ENCODE measurements at places on chromosomes 12 and 14.

GRCh38 chr12:49088150-49088931, 6.3 kb downstream of the DHH start:
- peak; percentile 74 for DNase-seq

DNA sequence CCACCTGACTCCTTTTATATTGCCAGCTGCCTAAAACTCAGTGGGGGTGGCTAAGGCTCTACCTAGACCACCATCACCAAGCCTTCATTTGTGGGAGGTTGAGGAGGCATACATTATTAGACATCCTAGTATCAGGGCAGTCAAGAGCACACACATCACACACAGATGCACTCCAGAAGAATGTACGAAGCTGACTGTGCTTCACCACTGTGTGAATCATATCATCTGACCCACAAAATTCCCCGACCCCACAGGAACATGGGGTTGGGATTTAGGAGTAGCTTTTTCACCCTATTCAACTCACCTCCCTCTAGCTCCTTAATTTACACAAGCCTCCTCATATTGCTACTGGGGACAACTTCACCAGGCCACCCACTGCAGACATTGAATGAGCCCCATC, 64.8 kb upstream of the BDKRB2 start:
- DNase-seq = no peak

GRCh38 chr12:112149596-112149995, 24.2 kb downstream of the TRAFD1 start:
- no peak for DNase-seq

DNA sequence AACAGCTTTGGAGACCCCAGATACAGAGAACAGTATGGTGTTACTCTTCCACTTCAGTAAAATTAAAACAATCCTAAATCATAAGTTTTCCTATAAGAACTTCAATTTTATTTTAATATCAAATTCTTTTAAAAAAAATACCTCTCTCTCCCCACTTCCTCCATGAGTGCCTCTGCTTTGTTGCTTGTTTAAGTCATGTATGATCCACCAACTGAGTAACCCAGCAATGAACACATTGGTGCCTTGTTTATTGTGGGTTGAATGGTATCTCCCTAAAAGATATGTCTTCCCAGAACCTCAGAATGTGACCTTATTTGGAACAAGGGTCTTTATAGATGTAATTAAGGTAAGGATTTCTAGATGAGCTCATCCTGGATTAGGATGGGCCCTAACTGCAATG, 143.5 kb upstream of the EGLN3 start:
- no peak for DNase-seq

DNA sequence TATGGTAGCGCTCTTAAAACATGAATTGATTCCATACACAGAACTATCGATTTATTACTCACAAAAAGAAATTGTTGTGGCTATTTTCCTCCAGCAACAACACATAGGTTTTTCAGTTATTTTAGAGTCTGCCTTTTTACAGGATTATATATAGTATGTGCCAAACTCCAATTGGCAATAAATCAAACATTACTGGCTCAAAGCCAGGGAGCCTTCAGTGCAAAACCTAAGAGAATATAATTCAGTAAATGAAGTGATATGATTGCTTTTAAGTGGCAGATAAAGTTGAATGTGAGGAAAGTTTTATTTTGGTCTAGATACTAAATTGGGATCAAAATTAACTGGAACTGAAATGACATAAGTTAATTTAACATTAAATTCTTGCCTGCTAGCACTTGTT, 234.8 kb downstream of the PIK3C2G start:
- peak; percentile 16 for DNase-seq

DNA sequence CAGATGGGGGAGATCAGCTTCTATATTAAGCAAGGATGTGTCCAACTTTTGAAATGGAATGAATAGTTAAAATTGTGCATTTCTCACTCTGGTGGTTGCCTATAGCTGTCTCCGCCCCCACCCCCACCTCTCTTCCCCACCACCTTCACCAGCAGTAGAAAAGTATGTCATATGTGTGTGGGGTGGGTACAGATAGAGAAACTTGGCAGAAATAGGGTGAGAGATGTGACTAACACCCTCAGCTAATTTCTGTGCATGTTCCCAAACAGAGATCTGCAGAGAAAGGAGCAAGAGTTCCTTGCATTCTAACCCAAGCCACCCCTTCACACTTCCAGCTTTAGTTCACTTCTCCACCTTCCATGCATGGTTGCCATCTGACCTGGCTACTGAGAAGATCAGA, 980.1 kb downstream of the NRXN3 start:
- DNase-seq = no peak

DNA sequence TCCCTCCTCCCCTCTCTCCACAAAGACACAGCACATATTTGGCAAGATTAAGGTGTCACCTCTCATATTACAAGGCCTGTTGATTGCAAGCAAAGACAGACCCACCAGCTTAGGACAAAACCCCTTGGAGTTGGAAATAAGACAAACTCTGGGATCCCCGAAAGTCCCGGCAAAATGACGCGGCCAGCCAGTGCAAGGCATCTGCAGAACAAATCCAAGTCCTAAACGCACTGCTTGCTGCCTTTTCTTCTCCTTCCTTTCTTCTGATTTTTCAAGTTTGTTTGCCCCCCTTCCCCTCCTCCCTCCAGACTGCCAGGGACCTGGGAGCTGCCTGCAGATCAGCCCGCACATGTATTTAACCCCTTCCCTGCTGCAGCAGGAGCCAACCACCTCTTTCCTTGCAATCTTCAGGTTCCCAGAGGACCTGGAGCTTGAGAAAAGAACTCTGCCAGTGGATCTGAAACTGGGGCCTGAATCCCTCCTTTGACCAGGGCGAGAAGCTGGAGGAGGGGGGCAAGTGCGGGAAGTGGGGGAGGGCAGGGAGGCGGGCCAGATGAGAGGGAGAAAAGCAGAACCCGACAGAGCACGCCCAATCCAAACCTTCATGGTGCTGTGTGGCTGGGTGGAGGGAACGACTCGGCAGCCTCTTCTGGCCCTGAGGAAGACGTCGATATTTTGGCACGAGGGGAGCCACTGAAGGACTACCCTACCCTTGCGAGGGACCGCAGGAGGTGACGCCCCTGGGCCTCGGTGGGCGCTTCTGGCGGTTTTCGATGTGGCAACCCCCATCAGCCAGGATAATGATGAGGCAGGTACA, 2.0 kb upstream of the NTF3 start:
- DNase-seq = no peak

DNA sequence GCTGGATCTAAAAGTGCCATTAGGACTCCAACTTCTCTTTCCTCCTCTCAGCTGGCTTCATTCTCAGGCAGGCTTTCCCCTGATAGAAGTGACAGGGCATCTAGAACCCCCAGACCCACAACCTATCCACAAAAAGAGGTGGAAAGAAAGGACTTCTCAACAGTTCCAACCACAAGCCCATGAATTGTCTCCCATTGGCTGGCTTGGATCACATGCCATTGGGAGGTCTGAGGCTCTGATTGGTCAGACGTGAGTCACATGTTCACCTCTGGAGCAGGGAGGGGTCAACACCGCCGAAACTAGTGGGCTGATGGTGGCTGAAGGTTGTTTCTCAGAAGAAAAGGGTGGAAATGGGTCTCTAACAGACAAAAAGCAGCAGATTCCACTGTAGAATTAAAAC, 47.2 kb downstream of the DRAM1 start:
- no peak for DNase-seq

GRCh38 chr12:54954801-54955200, 29.8 kb downstream of the TESPA1 start:
- no peak for DNase-seq

- no peak for DNase-seq
These were observed 258.4 kb downstream of the CACNA1C start for GRCh38 chr12:2311020-2311778.

- no peak for DNase-seq
These were observed 93.9 kb downstream of the DAAM1 start for GRCh38 chr14:59282378-59282765.

GRCh38 chr12:34392741-34393085, 370.4 kb downstream of the ALG10 start:
- no peak for DNase-seq

DNA sequence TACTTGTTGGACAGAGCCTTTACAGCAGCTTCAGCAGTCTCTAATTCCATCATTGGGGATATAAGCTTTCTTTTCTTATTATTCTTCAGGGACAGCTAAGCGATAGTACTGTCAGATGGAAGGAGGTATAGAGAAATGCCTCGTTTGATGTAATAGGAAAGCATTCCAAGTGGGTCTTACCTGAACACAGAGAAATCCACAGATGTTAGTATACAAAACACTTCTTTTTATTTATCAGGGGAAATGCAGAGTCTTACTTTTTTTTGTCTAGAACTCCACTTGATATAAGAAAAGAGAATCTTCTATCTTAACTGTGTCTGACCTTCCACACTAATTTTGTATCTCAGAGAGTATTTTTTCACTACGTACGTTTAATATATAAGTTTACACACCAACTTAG, 1.9 kb downstream of the SYT1 start:
- no peak for DNase-seq

GRCh38 chr12:75439930-75440329, 40.6 kb upstream of the GLIPR1 start:
- DNase-seq = no peak

- no peak for DNase-seq
These were observed 40.6 kb downstream of the HSD17B6 start for GRCh38 chr12:56803750-56804149.

- no peak for DNase-seq
These were observed 37.3 kb downstream of the PRKCH start for GRCh38 chr14:61358554-61359226.

- no peak for DNase-seq
These were observed 253.7 kb downstream of the MSRB3 start for GRCh38 chr12:65532162-65532561.

DNA sequence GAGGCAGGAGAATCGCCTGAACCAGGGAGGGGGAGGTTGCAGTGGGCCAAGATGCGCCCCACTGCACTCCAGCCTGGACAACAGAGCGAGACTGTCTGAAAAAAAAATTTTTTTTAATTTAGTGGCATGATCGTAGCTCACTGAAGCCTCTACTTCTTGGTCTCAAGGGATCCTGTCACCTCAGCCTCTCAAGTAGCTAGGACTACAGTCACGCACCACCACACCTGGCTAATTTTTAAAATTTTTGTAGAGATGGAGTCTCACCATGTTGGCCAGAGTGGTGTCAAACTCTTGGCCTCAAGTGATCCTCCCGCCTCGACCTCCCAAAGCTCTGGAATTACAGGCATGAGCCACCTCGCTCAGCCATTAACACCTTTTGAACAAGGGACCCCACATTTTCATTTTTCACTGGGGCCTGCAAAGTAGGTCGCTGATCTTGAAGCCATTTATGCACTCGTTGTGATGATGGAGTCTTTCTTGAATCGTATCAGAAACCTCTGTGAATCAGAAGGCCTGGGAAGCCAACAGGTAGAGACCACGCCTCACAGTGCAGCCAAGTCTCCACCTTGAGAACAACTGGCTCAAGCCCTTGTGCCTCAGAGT, 5.9 kb downstream of the HCAR1 start:
- DNase-seq = no peak

GRCh38 chr14:21073921-21074320, 3.8 kb downstream of the ARHGEF40 start:
- no peak for DNase-seq

GRCh38 chr14:22928237-22929103, 706 bp downstream of the PRMT5 start:
- DNase-seq = no peak

GRCh38 chr12:49403971-49404450, 36.7 kb downstream of the SPATS2 start:
- no peak for DNase-seq

- no peak for DNase-seq
These were observed 201.6 kb downstream of the PAX9 start for GRCh38 chr14:36863271-36863670.

DNA sequence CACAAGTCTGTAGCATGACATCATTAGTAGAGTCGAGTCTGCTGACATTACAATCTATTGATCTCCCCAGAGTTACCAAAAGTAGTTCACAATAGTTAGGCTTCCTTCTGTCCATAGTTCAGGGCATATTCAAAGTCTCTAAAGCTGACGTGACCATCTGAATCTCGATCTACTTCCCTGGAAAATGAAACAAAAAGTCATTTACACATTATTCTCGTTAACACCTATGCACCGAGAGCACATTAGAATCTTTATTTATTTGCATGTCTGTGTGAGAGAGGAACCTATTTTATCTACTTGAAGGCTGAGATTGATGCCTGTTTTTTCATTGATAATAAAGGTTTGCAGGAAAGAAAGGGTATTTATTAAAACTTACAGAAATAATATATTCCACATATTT, 157.4 kb downstream of the EFCAB11 start:
- DNase-seq = no peak

- no peak for DNase-seq
These were observed 93.4 kb upstream of the TMEM233 start for GRCh38 chr12:119500209-119500608.

GRCh38 chr12:65798918-65799317, 25.4 kb upstream of the HMGA2 start:
- no peak for DNase-seq

DNA sequence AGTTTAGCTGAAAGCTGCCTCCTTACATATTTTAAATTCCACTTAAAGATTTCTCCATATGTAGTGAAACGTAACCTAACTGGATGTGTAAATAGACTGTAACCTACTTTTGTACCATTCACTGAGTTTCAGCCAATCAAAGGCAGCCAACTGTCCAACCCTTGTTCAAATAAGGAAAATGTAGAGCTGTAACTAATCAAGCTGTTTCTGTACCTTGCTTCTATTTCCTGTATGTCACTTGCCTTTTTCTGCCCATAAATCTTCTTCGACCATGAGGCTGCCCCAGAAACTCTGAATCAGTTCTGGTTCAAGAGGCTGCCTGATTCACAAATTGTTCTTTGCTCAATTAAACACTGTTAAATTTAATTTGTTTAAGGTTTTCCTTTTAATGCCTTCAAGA, 6.3 kb downstream of the SLC7A8 start:
- DNase-seq = no peak

- no peak for DNase-seq
These were observed 27.1 kb downstream of the CLIP1 start for GRCh38 chr12:122395319-122395718.

DNA sequence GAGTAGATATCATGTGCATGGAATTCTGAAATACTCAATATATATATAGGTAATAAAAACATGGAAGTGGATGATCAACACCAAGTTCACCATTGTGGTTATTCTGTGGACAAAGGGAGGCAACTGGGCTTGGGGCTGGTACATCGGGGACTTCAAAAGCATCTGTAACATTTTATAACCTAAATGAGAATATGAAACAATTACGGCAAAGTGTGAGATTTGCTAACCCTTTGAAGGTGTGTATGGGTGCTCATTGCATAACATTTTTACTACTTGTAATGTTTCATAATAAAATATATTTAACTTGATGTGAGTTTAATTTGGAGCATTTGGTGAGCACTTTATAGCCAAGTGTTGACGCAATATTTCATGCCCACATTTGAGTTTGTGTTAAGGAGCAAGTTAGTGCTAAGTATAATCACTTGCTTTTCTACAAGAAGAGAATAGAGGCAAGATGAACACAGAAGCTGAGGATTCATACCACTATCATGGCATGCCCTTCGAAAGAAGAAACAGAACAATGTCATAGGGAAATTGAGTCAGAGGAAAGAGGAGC, 109.3 kb downstream of the NTN4 start:
- no peak for DNase-seq

GRCh38 chr14:59017285-59017965, 171.0 kb upstream of the DAAM1 start:
- no peak for DNase-seq

GRCh38 chr12:109847142-109847735, 14.0 kb upstream of the TRPV4 start:
- no peak for DNase-seq
